Activated CD8-positive, alpha-beta memory T cell treated with anti-CD3 and anti-CD28 coated beads, Interleukin-2, amount 50 U/mL, for 4 hours (primary cell): ENCODE measurements at places on chromosomes 1 and 21.

DNA sequence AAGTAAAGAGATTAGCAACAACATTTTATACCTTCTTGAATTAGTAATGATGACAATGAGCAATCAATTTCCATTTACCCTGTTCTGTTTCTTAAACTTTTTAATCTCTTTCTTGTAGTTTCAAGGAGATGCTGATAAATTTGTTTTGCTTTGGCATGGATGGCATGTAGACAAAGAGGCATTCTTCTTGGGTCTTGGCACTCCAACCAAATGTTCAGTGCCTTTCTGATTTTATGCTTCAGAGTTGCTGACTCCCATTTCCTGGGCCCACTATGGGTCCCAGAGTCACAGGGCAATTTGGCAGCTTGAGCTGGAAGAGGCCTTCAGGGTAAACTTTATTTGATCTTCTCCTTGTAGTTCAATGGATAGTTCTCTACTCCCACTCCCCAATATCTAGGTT, 42.1 kb upstream of the OSBPL9 start:
- no peak for DNase-seq

- no peak for DNase-seq
These were observed 45.4 kb downstream of the SKI start for GRCh38 chr1:2273401-2274090.

DNA sequence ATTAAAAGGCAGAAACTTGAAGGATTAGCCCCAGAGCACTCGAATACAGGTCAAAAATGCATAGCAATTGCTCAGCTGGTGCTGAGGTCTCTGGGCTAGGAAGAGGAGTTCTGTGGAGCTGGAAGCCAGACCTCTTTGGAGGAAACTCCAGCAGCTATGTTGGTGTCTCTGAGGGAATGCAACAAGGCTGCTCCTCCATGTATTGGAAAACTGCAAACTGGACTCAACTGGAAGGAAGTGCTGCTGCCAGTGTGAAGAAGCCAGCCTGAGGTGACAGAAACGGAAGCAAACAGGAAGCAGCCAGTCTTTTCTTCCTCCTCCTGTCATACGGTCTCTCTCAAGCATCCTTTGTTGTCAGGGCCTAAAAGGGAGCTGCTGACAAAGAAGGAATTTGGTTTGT, 233.4 kb upstream of the FGGY start:
- no peak for DNase-seq

- peak; percentile 75 for DNase-seq
These were observed at the start of gene GPN2 for GRCh38 chr1:26889551-26890466. GPN2 (minus strand) TSS chr1:26890283; CDS start chr1:26890096, 187 bp downstream.
